NCI-H1048 (cell line): ENCODE measurements at places on chromosomes 11 and 22.

- no peak for DNase-seq
Observed at GRCh38 chr11:27485930-27486773, 13.6 kb upstream of the LGR4 start.

GRCh38 chr11:83118814-83119213, 38.1 kb upstream of the PCF11 start:
- no peak for DNase-seq

DNA sequence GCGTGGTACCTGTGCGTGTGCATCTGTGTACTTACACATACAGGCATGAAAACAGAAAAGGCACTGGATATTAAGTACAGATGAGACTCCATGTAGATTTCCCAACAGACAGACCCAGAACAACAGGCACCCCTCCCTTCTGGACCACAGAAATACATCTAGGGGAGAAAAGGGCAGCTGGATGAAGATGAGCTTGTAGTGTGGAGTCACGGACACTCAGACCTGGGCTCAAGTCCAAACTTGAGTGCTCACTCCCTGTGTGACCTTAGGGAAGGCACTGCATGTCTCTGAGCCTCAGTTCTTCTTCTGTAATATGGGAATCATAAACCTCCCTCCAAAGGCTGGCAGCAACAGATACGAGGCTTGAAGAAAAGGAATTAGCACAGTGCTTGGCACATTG, 108.9 kb downstream of the GALNT18 start:
- no peak for DNase-seq

GRCh38 chr22:46055911-46056545, 79.1 kb upstream of the WNT7B start:
- DNase-seq = no peak

DNA sequence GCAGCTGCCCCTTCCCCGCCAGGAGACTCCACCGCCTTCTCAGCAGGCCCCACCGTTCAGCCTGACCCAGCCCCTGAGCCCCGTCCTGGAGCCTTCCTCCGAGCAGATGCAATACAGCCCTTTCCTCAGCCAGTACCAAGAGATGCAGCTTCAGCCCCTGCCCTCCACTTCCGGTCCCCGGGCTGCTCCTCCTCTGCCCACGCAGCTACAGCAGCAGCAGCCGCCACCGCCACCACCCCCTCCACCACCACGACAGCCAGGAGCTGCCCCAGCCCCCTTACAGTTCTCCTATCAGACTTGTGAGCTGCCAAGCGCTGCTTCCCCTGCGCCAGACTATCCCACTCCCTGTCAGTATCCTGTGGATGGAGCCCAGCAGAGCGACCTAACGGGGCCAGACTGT, 42.6 kb downstream of the PPP2R1B start:
- DNase-seq = no peak

DNA sequence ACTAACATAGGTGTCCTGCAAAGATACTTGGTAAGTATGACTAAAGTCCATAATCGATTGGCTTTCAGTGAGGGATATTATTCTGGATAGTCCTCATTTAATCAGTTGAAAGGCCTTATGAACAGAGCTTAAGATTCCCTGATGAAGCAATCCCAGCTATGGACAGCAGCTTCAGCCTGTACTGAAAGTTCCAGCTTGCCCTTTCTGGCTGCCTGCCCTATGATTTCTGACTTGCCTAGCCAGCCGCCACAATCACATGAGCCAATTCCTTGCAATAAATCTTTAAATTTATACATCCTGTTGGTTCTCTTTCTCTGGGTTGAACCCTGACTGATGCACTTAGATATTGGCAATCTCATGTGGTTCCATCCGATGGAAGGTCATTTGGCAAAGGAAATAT, 759.0 kb upstream of the API5 start:
- DNase-seq = no peak

DNA sequence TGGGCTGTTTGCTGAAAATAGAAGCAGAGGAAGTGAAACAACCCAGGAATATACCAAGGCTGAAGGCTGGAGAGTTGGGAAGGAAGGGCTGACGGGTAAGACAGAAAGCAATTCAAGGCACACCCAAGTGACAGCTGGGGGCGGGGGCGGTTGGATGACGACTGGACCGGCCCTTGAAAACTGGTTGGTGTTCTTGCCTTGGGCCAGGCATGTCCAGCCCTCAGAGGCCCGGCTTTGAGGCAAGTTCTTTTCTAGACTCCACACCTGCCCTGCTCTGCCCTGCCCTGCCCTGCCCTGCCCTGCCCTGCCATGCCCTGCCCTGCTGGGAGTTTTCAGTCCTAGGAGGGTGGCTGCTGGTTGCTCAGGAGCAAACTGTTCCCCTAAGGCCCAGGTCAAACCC, 34.2 kb upstream of the CACNG2 start:
- no peak for DNase-seq

DNA sequence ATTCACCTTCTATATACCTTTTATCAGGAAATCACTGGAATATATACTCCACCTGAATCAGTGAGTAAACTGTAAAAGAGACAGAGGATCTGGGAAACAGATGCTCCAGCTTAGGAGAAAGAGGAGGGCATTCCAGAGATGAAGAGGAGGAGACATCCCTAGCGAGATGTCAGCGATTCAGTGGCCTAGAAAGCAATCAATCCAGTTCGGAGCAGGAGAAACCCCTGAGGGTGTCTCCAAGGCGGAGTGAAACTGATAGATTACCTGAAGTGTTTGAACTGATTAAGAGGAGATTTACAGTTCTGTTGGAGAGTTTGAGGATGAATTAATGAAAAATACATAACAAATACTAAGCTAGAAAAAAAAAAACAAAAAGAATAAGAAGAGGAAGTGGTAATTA, 24.5 kb upstream of the TNRC6B start:
- no peak for DNase-seq

DNA sequence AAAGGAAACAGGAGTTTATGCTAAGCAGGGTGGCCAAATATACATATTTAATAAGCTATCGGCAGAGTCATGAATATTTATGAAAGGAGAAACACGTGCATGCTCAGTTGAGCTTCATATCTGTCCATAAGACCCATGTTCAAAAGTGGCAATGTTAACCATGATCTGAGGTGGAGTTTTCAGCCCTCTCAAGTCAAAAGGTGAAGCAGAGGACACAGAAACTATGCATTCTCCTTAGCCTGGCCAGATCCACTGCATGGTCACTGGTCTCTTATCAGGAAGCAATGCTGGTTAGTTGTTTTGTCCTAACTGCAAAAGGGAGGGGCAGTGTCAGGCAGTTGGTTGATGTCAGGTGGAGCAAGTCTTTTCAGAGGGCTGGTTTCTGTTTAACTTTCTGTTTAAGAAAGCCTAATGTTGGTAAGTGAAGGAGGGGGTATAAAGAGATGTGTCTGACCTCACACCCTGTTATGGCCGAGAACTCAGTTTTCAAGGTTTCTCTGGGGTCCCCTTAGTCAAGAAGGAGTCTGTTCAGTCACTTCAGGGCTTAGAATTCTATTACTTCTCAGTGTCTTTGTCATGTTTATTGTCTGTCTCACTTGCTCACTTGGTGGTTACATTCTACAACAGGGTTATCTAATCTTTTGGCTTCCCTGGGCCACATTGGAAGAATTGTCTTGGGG, 5.5 kb upstream of the SELENOH start:
- no peak for DNase-seq

- no peak for DNase-seq
Observed at GRCh38 chr22:37433786-37434185, 6.5 kb upstream of the ELFN2 start.

- no peak for DNase-seq
Observed at GRCh38 chr11:27100534-27100933, 59.9 kb downstream of the BBOX1 start.

- DNase-seq = no peak
Observed at GRCh38 chr11:116855413-116855812, 18.0 kb upstream of the APOA1 start.

DNA sequence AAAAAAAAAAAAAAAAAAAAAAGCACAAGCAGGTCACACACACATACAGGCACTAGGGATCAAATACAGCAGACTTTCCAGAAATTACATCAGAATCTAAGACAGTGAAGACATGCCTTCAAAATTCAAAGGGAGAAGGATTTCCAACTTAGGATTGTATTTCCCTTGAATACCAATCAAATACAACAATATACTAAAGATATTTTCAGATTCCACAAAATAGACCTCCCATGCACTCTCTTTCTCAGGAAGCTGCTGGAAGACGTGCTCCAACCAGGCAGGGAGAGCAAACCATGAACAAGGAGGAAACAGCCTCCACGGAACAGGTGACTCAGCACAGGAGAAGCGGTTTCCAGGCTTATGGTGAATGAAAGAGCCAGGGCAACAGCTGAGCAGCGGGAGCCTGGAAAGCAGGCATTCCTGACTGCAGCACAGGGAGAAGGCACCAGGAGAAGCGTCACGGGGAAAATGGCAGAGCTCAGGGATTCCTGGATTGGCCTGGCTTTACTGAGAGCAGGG, 32.0 kb downstream of the TMEM184B start:
- DNase-seq = no peak

DNA sequence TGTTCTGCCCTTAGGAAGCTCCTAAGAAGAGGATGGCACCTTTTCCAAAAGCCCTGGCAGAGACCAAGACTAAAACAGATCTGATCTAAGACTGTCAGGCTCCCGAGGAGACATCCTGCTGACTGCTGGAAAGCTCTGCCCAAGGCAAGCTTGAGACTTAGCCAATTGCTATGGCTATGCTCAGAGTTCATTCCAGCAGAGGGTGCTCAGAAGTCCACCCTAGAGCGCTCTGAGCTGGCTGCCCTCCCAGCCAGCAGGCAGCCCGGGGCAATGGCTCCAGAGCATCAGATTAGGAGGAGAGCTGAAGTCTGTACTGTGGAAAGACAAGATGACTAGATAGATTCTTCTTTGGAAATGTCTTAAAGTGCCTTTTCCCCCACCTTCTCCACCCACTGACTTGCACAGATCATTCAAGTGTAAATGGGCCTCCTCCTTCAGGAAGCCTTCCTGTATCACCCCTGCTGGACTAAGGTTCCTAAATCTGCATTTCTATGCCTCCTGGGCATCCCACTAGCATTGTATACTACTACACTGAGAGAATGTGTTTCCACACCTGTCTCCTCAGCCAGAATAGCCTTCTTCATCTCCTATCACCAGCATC, 23.4 kb downstream of the LRRC55 start:
- no peak for DNase-seq

DNA sequence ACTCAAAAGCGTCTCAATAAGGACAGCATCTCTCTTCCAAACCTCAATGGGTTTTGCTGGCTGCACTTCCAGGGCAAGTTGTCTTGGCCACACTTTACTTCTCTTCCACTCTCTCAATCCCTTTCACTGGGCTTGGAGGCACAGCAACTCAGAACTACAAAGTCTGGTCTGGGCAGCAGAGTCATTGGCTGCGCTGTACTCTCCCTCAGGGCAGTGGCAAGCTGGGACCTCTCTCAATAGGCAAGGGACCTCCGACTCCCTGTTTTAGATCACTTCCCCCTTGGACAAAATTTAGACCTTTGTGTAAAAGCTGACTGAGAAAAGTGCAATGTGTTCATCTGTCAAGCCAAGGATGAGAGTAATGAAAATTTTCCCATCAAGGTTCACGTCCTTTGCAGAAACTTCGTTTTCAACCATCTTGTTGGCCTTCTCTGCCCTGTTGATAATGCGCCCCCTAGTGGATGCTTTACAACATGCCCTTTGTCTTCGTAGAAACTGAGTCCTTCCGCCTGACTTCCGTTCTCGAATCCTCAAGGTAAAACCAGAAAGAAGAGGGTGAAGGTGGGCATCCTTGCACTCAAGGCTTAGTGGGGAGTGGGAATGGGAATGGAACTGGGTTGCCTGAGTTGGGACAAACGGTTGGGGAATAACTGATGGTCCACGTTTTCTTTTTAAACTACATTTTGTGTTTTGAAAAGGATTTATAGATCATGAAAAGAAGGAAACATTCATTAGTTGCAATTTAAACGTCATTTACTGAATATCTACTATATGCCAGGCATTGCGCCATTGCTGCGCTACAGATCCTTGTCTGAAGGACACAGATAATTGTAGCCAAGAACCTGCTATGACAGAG, 99.1 kb downstream of the CD44 start:
- DNase-seq = peak; percentile 63

DNA sequence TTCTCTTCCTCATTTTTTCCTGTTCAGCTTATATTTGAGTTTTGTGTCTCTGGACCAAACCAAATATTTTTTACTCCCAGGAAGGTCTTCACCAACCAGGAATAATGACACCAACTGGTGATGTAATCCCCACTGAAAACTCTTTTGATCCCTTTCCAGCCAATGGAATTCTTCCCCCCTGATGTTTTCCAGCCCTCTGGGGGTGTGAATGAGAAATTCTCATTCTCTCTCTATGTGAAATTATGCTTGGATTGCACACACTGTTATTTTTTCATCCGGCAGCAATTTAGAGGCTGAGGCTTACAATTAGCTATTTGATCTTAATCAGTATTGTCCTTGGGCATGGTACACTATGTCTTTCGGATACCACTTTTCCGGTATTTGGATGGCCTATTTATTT, 39.5 kb upstream of the SLC1A2 start:
- DNase-seq = no peak

DNA sequence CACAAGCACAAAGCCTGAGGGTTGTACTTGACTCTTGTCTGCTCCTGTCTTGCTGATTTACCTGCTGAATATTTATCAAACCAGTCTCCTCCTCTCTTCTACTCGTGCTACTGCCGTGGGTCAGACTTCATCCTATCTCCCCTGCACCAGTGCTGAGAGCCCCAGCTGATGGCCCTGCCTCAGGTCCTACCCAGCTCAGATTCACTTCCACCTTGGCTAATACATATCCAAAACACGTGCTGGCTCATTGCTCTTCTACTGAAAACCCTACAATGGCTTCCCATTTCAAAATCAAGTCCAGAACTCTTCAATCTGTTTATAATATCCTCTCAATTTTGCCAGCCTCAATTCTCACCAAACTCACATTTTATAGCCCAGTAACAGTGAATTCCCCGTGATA, 48.3 kb downstream of the RAB30 start:
- DNase-seq = no peak

DNA sequence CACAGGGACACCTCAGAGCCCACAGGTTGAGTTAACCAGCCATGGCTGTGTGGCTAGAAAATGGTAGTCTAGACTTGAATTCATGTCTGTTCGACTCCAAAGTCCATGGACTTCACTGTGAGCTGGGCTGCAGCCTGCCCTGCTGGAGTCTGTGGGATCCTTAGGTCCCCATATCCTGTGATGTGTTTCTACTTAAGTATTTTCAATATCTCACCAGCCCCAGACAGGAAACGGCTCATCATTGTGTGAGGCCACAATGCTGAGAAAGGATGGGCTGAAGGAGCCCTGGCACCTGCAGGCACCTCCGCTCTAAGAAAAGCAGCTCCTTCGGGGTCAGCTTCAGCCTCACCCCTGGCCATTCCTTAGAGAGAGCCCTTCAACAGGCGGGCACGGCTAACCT, 93.1 kb downstream of the NAT10 start:
- no peak for DNase-seq

- DNase-seq = no peak
Observed at GRCh38 chr22:31048570-31048969, 32.5 kb upstream of the SMTN start.

GRCh38 chr11:85874265-85874664, 19.1 kb downstream of the CCDC83 start:
- no peak for DNase-seq
